ENCODE measurements at places on chromosomes 16 and 17.

- DNase-seq: no peak
Measured at GRCh38 chr17:51674579-51675255, 414.4 kb downstream of the UTP18 start.

GRCh38 chr17:82424001-82424862 lies 5.8 kb upstream of the OGFOD3 start:
- peak; percentile 62 for DNase-seq

GRCh38 chr16:13344001-13344400 lies 442.6 kb downstream of the SHISA9 start:
- no peak for DNase-seq

DNA sequence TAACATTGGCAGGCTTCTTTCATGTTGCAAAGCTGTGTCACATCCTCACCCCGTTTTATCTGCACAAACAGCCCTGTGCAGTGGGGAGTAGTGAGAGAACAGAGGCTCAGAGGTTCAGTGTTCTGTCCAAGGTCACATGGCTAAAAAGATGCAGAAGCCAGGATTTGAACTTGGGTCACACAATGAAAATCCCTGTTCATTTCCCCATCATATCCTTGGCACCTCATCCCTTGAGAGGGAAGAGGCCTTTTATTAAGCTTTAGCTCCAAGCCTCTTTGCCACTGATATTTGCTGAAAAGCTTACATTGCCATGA lies 106.6 kb downstream of the AMFR start:
- DNase-seq: no peak

GRCh38 chr16:1285669-1286512 lies 23.5 kb upstream of the UBE2I start:
- no peak for DNase-seq

GRCh38 chr16:80569440-80570105 lies 28.8 kb downstream of the DYNLRB2 start:
- DNase-seq: peak; percentile 28

DNA sequence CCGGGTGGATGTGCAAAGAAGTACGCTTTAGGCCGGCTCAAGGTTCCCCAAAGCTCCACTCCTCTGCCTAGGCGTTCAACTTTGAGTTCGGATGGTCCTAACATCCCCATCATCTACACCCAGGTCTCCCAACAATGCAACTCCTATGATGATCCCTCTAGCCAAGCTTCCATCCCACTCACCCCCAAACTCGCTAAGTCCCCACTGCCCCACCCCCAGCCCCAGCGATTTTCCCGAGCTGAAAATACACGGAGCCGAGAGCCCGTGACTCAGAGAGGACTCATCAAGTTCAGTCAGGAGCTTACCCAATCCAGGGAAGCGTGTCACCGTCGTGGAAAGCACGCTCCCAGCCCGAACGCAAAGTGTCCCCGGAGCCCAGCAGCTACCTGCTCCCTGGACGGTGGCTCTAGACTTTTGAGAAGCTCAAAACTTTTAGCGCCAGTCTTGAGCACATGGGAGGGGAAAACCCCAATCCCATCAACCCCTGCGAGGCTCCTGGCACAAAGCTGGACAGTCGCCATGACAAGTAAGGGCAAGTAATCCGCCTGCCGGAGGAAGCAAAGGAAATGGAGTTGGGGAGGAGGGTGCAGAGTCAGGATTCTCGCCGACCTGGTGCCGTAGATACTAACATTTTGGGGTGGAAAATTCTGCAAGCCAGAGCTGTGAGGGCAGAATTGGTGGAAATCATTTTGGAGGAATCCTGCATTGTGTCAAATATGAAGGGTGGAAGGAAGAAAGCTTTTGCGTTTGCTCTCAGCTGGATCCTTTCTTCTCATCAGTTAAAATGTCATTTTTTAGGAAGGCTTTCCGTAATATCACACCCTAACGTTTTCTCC lies at the start of gene TP53:
TP53 (minus strand) TSS at position 419 of the 836 bp plus-strand sequence. CDS start 10,896 bp downstream, outside the sequence.
- peak; percentile 81 for DNase-seq

GRCh38 chr17:5950878-5951277 lies 119.3 kb upstream of the WSCD1 start:
- no peak for DNase-seq

- DNase-seq: no peak
Measured at GRCh38 chr16:17295948-17296347, 174.8 kb downstream of the XYLT1 start.

GRCh38 chr17:42171831-42172230 lies 9.1 kb downstream of the KCNH4 start:
- no peak for DNase-seq

GRCh38 chr17:71405101-71405500 lies 715.7 kb upstream of the SOX9 start:
- DNase-seq: no peak

DNA sequence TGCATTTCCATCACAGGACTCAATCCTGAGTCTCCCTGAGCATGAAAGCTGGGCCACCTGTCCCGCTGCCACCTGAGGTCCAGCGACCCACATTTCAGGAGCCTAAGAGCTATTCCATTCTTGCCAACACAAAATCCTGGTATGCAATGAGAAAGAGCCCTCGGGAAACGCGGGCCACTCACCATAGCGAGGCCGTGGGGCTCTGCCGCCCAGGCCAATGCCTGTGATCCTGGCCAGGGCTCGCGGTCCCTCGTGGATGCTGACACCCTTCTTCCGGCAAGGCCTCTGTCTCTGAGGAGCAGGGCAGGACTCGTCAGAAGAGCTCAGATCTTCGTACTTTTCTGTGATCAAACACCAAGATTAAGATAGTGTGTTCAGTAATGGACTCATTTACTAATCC lies 11.6 kb downstream of the NUDT16L1 start:
- DNase-seq: no peak

DNA sequence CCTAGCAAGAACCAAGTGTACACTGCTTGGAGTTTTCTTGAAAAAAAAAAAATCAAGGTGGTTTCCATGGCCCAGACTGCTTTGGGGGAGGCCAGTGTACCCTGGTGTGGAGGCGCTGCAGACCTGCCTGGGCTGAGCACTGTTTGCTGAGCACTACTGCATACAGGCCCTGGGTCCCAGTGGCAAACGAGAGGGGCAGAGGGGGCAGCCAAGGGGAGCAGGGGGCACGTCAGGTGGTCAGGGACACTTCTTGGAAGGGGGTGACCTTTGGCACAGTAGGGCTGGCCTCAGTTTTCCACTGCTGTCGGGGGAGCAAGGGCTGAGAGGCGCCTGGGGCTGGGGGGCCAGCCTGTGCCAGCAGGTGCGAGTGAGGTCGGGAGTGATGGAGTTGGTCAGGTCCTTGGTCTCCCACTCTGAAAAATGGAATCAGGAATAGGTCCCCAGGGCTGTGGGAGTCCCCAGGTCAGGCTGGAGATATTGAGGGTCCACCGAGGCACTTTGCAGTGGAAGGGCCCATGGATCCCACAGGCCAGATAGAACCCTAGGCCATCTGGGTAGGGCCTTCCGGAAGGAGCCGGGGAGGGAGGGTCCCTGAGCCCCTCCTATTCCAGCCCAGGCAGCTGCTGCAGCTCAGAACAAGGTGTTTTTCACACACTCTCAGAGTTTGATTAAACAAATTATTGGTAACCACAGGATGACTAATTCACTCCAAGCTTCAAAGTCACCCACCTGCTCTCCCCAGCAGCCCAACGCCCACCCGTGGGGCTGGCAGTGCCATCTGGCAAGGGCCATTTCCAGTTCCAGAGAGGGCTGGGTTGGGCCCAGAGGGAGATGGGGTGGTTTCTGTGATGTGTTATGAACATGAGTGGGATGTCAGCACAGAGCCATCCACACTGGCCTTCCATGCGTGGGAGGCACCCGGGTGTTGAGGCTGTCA lies 3.5 kb downstream of the ZFPM1 start:
- DNase-seq: peak; percentile 59

- no peak for DNase-seq
Measured at GRCh38 chr16:66845791-66846221, 1.6 kb downstream of the CA7 start.

- no peak for DNase-seq
Measured at GRCh38 chr17:78999947-79000395, 9.6 kb downstream of the CANT1 start.

GRCh38 chr16:85321509-85322271 lies 209.4 kb upstream of the CIBAR2 start:
- DNase-seq: no peak

DNA sequence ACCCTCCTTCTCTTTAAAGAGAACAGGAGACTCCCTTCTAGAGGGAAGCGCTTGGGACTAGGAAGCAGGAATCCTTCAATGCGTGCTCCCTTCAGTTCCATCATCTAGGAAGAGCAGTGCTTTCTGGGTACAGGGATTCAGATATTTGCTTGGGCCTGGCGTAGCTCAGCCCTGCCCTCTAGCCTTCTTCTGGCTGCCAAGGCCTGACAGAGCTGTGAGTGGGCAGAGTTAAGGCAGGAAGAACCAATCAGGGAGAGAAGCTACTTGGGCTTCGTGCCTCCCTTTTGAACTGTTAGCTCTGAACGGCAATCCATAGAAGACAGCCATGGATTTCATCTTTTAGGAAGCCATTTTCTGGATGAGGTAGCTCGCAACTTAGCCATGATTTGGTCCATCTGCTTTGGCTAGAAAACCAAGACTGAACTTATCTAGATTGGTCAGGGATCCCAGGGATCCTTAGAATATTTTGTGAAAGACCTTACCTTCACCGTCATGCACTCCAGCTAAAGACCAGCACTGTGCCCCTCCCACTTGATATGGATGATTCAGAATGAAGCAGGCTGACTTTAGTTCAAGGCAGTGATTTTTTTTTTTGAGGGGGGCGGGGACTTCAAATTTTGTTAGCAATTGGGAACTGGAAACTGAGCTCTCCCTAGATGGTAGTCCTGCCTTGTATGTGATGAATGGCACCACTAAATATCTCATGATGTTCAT lies 2.5 kb upstream of the CORO6 start:
- DNase-seq: no peak

- no peak for DNase-seq
Measured at GRCh38 chr16:89410794-89411309, 79.5 kb downstream of the ANKRD11 start.

GRCh38 chr17:71032746-71033273 lies 863.5 kb downstream of the KCNJ2 start:
- DNase-seq: no peak

DNA sequence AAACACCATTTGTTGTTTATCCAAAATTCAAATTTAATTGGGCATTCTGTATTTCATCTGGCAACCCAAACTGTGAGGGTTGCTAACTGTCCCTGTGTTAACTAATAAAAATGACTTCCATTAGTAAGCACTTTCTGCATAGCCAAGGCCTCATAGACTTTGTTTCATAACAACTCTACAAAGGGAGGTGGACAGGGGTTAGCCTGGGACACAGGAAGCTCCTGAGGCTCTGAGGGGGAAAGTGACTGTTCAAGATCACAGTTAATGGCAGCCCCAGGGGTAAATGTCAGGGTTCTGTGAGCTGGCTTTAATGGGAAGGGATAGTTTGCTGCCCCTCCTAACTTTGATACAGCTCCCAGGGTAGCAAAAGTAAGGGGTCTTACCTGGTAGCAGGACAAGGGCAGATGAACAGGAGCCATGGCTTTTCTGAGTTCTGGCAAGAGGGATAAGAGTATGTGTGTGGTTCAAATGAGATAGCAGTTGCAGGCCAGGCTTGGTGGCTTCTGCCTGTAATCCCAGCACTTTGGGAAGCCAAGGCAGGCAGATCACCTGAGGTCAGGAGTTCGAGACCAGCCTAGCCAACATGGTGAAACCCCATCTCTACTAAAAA lies 2.2 kb downstream of the HEATR9 start:
- no peak for DNase-seq

DNA sequence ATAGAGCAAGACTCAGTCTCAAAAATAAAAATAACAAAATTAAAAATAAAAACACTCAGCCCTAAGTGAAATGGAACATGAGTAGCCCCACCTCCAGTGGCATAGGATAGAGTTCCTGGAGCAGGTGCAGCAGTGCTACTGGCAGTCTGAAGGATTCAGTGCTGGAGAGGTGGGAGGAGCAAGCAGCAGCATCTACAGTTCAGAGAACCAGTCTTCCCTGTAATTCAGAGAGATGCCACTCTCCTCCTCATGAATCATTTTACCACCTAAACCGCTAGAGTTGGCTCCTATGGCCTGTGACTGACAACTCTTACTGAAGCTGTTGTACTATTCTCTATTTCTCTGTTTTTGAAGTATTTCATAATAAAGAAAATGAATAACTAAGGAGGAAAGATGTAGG lies 56.0 kb upstream of the SMURF2 start:
- DNase-seq: no peak

DNA sequence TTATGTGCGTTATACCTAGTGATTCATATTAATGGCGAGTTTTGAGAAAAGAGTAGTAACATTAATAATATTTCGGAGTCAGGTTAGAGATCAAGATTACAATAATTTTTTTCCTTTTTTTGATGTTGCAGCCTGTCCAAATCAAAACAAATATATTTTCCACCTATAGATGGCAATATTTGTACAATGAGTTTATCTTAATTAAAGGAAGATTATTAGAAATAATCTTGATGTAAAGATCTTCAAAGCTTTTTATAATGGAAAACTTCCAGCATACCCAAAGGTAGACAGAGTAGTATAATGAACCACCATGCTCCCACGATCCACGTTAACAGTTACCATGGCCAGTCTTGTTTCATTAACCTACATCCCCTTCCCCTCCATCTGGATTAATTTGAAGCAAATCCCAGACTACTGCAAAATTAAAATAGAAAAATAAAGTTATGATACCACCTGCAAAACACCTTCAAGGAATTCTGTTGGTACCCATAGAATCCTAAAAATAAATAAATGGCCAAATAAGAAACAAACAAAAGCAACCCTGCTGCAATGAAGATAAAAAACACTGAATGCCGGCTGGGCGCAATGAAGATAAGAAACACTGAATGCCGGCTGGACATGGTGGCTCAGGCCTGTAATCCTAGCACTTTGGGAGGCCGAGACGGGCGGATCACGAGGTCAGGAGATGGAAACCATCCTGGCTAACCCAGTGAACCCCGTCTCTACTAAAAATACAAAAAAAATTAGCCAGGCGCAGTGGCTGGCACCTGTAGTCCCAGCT lies 46.5 kb upstream of the GINS3 start:
- no peak for DNase-seq

DNA sequence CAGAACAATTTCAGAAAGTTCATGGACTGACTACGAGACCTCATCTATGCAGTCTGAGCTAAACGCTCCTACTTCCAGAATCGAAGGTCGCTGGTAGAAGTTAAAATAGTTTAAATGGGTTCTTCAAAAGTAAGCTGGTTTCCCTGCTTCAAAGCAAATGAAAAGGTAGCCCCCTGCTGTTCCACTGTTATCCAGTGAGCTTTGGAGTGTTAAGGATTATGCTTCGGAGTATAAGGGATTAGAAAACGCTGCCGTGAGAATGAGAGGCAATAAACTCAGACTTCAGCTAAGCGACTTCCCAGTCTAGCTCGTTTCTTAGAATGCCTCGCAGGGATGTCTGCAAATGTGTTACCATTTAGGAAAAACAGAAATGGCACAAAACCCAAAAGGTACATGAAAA lies 12.4 kb downstream of the MLYCD start:
- DNase-seq: no peak

GRCh38 chr17:51947160-51947735 lies 211.3 kb downstream of the CA10 start:
- DNase-seq: no peak

DNA sequence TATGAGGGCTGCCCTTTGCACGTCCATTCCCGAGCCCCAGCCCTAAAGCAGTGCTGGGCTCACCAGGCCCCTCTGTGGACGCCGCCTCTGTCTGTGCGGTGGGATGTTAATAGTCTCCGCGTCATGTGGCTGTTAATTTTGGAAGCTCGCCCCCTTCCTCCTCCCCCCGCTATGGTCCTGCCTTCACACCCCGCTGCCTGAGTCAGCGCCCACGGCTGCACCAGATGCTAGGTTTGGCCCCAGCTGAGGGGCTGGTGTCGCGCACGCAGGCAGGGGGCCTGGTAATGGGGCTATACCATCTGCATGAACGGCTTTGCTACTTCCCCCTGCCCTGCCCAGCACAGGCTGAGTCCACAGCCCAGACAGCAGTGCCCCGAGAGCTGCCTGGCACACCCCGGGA lies 4.1 kb upstream of the SSTR5 start:
- no peak for DNase-seq

Measured in activated CD4-positive, alpha-beta T cell treated with anti-CD3 and anti-CD28 coated beads, Interleukin-2, amount 50 U/mL, for 1 hour (primary cell).